Liver (tissue), 10 donors: ENCODE measurements at places on chromosomes 5 and 9. TPM values are rescaled to one million over a fixed set of nuclear protein-coding genes. Genes with fewer than 3 reads are reported as not detected.

Gene PTGR1
- total RNA-seq, result 324 TPM

Gene OR1L6
- not detected for total RNA-seq

Gene WDR38
- total RNA-seq, result not detected

Gene IL13
- total RNA-seq, result not detected

Gene PTPN3
- 30.3 TPM for total RNA-seq

Gene HRH2
- total RNA-seq, result 2.6 TPM

Gene LURAP1L
- total RNA-seq, result 18.6 TPM

Gene HABP4
- total RNA-seq, result 2.6 TPM

Gene GFI1B
- not detected for total RNA-seq

Gene CPLANE1
- total RNA-seq, result 11.6 TPM

Gene CDK5RAP2
- 38.9 TPM for total RNA-seq

Gene SPAG8
- total RNA-seq, result 0.56 TPM

Gene SPATA31C1
- not detected for total RNA-seq

Gene NRG2
- total RNA-seq, result not detected

Gene ELOVL7
- 2.3 TPM for total RNA-seq

Gene TLR4
- 14.5 TPM for total RNA-seq

Gene KCNV2
- total RNA-seq, result not detected

Gene PIP5K1B
- 30.9 TPM for total RNA-seq

Gene FNBP1
- 15.0 TPM for total RNA-seq

Gene PPP1R26
- total RNA-seq, result 4.6 TPM

Gene ROR2
- 0.70 TPM for total RNA-seq

Gene IFNA5
- 0.25 TPM for total RNA-seq

Gene C5orf46
- total RNA-seq, result not detected

Gene CA9
- total RNA-seq, result 0.47 TPM

Gene CDX1
- total RNA-seq, result not detected

Gene PCAT7
- 0.67 TPM for total RNA-seq

Gene TMEM267
- total RNA-seq, result 4.4 TPM

Gene TLE1
- total RNA-seq, result 25.9 TPM

Gene SHC3
- 0.08 TPM for total RNA-seq

Gene ORM1
- 1,297 TPM for total RNA-seq

Gene SPATA31A3
- not detected for total RNA-seq

Gene FCN1
- total RNA-seq, result 7.8 TPM

Gene TMEM252
- total RNA-seq, result not detected

Gene ACSL6
- 7.4 TPM for total RNA-seq

Gene RPP25L
- total RNA-seq, result 23.3 TPM

Gene NR2F1-AS1
- 2.3 TPM for total RNA-seq

Gene MPDZ
- 71.2 TPM for total RNA-seq

Gene OR1J2
- not detected for total RNA-seq

Gene CCT5
- 157 TPM for total RNA-seq

Gene F2RL1
- 3.1 TPM for total RNA-seq

Gene PTGES
- 0.47 TPM for total RNA-seq

Gene IFNA2
- total RNA-seq, result not detected
